ENCODE measurements at places on chromosomes 2 and 18.

- no peak for DNase-seq
These were observed 9.1 kb downstream of the DNAH7 start for GRCh38 chr2:196059491-196059960.

GRCh38 chr2:43039376-43040080 lies 186.9 kb downstream of the ZFP36L2 start:
- DNase-seq, result no peak

GRCh38 chr2:218149848-218150440 lies 16.8 kb downstream of the CXCR1 start:
- DNase-seq, result no peak

- no peak for DNase-seq
These were observed 6.7 kb downstream of the RAMP1 start for GRCh38 chr2:237866101-237866621.

GRCh38 chr2:239250216-239251081 lies 150.4 kb downstream of the HDAC4 start:
- no peak for DNase-seq

DNA sequence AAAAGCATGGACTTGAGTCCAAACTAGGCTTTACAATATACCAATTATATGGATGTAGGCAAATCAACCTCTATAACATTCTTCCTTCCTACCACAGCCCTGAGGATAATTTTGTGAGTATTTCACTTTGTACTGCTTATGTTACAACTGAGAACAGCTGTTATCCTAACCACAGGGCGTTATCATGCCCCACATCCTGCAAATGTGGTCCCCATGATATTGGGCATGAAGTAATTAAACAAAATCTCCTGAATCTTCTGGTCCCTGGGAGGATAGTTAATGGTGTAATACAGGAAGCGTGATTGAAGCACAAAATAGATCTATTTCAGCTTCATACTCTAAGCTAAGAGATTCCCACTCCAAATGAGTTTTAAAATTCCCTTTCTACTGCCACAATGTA lies 223.6 kb downstream of the CDH20 start:
- no peak for DNase-seq

GRCh38 chr2:203586696-203587095 lies 51.6 kb upstream of the RAPH1 start:
- DNase-seq, result no peak

DNA sequence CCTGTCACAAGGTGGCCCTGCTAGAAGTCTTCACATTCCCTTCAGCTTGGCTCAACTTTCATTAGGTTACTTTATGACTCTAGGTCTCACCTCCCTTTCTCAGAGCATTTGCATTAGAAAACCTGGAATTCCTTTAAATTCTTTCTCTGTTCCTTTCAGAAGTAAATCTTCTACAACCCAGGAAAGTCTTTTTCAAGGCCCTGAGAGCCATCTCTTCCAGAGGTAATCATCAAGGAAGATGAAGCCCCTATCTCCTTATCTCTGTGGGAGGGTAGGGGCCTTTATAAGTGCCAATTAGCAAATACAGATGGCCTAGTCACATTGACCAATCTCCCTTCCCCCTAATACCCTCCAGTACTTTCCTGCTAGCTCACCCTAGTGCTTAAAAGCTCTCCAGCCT lies 848.0 kb upstream of the FAM98A start:
- no peak for DNase-seq

GRCh38 chr2:221972813-221973478 lies 325.9 kb downstream of the PAX3 start:
- no peak for DNase-seq

- DNase-seq, result no peak
These were observed 31.9 kb upstream of the TFPI start for GRCh38 chr2:187586011-187586641.

GRCh38 chr18:7373441-7373840 lies 142.6 kb downstream of the LRRC30 start:
- no peak for DNase-seq

DNA sequence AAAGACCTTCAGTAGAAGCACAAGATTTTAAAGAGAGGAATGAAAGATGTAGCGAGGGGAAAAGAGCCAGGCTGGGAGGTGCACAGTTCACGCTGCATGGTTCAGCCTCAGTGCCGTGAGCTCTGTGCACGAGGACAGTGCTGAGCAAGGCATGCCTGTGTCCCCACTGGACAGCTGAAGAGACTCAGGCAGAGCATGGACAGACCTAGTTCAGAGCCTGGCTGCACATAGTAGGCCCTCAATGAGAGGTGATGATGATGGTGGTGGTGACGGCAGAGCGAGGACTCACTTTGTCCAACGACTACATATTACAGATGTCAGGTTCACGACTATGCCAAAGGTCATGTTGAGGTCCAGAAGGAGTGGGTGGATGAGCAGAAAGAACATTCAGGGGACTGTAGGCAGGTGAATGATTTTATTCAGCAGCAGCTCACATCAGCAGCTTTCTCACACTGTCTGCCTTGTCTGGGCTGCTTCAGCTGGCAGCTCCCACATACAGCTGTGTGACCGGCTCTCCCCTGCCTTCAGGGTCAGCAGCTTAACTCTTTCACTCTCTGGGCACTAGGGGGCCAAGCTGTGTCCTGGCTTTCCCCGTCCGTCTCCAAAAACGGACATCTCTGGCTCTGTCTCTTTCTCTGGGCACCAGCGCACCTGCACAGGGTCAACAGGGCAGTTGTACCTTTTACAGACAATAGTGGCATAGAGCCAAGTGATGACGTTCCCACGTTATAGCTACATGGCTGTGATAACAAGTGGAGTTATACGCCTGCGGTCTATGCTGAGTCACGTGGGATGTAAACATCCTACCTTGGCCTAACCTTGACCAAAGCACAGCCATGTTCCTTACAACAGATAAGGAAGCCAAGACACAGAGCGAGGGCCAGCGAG lies 128.8 kb upstream of the MSH6 start:
- no peak for DNase-seq

DNA sequence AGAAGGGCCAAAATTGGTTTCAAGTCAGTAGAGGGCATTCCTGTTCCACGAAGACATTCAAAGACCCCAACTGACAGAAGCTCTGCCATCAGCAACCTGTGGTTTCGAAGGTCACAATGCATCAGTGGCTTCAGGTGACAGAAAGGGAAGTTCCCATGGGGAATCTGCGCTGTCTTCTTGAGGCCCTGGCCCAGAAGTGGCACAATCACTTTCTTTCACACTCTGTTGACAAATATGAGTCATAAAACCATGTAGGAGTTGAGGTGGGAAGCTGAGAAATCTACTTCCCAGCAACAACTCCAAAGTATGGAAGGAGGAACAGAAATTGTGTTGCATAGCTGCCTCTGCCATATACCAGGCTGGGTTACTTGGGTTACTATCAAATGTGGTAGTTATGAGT lies 621.1 kb upstream of the FANCL start:
- no peak for DNase-seq

DNA sequence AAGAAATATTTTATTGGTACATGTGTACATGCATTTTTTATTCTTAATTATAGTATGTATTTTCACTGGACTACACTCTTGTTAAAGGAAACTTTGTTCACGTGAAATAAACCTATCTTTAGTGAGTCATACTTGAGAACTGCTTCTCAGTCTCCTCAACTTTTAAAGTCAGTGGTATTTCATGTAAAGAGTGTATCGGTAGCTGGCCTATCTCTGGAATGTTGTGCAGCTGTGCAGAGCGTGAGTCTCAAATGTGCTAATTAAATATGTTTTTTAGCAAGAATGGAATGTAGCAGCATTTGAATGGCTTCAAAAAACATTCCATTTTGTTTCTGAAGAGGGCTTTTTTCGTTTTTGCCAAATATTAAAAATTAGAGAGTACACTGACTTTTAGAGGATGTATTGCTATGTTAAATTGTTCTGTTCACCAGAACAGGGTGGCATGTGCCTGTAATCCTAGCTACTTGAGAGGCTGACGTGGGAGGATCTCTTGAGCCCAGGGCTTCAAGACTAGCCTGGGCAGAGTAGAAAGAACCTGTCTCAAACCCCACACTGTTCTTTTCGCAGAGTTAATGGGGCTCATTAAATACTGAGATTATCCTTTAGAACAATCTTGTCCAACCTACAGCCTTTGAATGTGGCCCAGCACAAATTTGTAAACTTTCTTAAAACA lies 14.3 kb downstream of the SPTBN1 start:
- DNase-seq, result no peak

GRCh38 chr2:70921031-70921430 lies 14.7 kb upstream of the ATP6V1B1 start:
- no peak for DNase-seq

DNA sequence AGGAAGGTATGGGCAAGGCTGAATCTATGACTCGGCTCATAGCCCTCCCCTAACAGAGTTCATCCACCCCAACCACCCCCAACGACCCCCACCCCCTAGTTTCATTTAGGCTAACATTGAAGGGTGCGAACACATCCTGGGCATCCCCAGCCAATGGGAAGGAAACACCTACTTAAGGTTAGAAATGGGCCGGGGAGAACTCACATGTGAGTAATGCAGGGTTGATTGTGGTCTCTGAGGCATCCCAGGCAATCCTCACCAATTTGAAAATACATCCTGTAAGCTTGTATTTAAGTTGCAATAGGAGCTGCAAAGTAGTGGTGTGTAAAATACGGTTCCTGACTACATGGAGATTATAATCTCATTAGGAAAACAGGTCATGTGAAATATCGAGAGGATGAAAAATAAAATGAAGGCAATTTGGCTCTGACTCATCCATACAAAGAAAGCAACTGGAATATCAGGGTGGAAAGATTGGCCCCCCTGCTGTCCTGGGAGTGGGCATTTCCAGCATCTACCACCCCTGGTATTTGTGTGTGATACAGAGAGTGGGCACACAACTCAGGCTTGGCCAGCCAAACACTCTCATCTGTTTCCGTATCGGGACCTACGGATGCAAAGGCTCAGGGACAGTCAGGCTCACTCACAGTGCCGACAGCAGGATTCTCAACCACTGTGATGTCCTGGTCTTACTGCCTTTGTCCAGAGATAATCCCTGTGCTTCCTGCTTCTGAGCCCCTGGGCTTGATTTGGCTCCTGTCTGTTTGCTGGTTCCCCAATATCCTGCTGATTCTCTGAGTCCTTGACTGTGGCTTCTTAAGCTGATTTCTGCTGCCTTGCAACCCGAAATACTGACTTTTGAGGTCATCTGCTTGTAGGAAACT lies 90.0 kb upstream of the NCKAP5 start:
- DNase-seq, result no peak

DNA sequence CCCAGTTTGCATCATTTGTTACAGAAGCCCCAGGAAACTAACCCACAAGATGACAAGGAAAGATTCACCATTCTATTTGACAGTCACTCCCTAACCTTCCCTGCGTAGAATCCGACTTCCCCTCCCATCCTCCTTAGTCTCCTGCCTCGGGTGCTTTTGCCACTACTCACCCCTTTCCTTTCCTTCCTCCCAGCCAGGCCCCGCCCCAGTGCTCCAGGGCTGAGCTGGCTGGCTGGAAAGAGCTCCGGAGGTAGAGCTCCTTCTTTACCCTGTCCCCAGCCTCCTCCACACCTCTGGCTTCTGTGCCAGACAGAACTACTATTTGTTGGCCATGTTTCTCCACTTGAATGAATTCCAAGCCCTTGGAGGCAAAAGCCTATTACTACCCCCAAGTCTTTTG lies 317.6 kb upstream of the NCKAP5 start:
- DNase-seq, result no peak

DNA sequence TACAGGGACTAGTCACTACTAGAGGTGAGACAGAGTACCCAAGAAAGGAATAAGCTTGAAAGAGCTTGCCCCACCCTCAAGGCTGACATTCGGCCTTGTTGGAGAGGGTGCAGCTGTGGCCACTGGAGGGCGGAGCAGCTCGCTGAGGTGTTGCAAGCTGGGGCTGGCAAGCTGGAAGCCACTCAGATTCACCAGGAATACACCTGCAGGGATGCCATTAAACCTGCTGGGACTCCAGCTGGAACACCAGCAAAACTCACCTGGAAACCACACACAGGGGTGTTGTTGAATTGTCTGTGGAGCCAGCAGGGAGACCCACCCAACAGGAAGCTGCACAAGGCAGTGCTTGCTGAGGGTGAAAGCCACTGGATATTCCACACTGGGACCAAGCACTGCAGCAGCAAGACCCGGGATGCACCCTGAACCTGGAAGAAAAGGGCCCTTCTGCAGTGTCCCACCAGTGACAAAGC lies 26.1 kb downstream of the KCTD18 start:
- DNase-seq, result no peak

- no peak for DNase-seq
These were observed 41.3 kb downstream of the ATF2 start for GRCh38 chr2:175126661-175127060.

- no peak for DNase-seq
These were observed 175.2 kb upstream of the PKDCC start for GRCh38 chr2:41872646-41873045.

- no peak for DNase-seq
These were observed 97.2 kb downstream of the AGPS start for GRCh38 chr2:177489719-177490301.

GRCh38 chr18:45805551-45805950 lies 19.9 kb upstream of the SIGLEC15 start:
- no peak for DNase-seq

- no peak for DNase-seq
These were observed 573.3 kb downstream of the LRP1B start for GRCh38 chr2:141557329-141558095.

DNA sequence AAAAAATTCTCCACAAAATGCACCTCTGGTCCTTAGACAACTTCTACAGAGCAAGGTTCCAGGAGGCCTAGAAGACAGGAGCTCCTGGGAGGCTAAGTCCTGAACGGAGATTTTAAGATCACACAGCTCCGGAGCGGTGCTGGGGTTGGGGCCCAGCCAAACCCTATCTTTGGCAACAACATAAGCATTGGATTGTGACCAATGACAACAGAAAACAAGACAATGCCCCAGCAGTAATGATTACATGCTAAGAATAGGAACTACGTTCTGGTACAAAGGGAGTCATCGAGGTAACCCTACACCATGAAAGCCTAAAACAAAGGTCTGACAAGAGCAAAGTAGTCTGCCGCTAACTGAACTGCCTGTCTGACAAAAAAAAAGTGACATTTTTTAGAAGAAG lies 171.2 kb downstream of the CMPK2 start:
- DNase-seq, result no peak

GRCh38 chr2:13252615-13253014 lies 535.9 kb downstream of the TRIB2 start:
- DNase-seq, result no peak

- no peak for DNase-seq
These were observed 96.2 kb downstream of the KLHL29 start for GRCh38 chr2:23480957-23481797.

DNA sequence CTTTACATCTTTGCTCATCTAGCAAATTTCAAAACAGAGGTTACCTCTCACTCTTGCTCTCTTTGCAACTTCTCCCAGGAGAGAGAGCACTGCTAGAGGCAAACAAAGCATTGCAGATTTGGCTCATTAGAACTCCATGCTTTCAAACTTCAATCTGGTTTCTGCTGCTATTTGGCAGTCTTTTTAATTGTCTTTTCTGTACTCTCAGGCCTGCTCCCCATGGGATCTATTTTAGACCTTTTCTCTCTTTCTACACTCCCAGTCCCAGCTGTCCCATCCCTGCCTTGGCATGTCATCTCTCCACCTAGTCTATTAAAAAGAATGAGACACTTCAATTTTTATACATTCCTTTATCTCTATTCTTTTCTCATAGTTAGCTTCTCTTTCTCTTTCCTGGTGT lies 15.2 kb downstream of the KCNJ3 start:
- no peak for DNase-seq
